HuH-7.5 (cell line): ENCODE measurements at places on chromosomes 13 and 19.

GRCh38 chr13:58869566-58869965 lies 1238.0 kb downstream of the PCDH17 start:
- no peak for DNase-seq

GRCh38 chr19:40407714-40408597 lies 5.2 kb downstream of the PRX start:
- DNase-seq = no peak

GRCh38 chr13:108113407-108113806 lies 101.9 kb downstream of the LIG4 start:
- DNase-seq = no peak

DNA sequence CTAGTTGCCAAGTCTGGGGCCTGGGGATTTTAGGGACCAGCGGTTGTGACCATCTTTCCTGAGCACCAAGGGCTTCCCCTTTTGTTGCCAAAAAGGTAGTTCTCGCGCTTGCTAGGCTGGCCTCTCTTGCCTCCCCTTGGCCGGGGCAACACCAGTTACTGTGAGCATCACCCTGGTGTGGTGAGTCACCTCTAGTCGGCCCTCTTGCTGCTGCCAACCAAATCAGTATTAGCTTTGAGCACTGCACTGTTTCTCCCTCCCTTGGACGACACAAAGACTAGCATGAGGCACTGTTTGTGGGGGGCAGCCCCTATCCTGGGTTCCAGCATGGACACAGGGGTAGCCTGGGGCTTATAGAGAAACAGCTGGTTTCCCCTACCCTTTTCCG lies 6.9 kb downstream of the SYDE1 start:
- DNase-seq = no peak

DNA sequence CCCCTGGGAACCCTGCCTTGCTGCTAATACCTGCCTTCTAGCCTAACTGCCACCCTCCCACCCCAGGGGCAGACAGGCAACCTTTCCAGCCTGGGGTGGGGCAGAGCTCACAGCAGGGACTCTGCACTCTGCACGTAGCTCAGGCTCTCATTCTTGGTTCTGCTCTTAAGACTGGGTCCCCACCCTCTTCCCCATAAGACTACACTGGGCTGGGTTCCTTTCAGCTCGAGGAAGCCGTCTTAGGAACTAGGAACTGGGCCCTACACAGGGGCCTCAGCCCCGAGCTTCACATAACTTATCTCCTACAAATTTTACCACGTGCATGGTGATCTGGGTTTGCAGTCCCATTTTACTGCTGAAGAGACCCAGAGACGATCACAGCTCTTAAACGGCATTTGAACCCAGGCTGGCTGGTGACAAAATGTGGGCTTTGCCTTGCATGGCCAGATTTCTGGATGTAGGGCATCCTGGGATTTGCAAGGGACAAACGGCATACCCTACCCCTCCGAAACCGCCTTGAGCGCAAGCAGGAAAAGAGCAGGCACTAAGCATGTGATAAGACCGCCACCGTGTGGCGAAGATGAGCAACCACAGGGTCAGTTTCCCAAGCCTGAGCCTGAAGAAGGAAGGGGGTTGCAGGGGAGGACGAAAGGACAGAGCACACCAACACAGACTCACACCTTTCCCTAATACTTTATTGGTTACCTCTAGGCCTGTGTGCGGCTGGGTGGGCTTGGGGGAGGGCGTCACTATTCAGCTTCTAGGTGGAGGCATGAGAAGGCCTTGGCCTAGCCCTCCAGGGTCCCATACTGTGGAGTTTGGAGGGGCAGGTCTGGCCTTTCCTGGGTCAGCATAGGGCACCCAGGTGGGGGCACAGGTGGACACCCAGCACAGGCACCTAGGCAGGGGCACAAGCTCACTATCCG lies 5.1 kb downstream of the JUNB start:
- DNase-seq = peak; percentile 84

DNA sequence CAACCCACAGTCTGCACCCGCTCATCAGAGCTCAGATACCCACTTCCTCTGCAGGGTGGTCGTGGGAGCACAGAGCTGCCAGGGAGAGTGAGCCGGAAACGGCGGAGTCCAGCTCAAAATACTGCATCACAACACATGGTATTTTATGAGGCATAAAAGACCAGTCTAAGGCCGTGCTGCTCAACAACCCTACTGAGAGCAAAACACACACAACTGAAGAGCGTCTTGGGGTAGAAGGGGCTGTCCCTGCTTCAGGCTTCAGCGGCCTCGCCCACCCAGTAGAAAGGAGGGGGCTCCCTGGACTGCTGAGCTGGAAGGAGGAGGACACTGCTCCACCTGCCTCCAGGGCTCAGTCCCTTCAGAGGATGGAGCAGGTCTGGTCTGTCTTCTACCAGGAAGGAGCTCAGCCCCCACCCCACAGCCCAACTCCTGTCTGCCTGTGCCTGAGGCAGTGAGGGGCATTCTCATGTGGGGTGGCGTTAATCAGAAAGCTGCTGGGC lies 36.9 kb downstream of the NAXD start:
- no peak for DNase-seq

DNA sequence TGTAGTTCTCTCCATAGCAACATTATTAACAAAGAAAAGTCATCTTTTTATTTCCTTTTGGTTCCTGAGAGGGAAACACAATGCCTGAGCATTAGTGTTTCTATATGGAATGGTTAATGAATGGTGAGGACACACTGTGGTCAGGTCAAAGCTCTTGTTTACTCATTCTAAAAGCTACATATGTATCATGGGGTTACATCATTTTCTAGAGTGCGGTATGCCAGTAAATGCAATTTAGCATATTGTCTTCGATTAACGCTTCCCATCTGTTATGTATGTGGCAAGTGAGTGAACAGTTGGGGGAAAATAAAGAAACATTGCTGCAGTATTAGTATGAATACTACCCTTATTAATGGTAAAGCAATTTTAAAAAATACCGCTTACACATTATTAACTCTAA lies 1152.2 kb upstream of the SPRY2 start:
- DNase-seq = no peak

DNA sequence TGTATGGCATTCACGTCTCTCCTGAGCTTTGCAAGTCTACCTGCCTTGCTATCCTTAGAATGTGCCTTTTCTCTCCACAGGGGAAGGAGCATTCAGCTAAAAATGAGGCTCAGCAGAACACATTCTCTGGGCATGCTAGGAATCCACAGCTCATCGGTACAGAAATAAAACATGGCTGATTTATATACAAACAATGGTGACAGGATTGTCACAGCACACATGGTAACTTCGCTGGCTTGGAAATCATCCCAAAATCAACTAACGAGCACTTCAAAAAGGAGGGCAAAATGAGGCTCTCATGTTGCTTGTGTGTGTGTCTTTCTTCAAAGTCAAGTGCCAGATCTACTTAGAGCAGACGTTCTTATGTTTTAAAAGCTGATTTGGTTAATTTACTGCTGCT lies 373.0 kb downstream of the FGF14 start:
- no peak for DNase-seq

- DNase-seq = no peak
Measured at GRCh38 chr19:12034198-12034597, 1.3 kb downstream of the ZNF433 start.
